Small intestine (tissue), 16 donors: ENCODE measurements at places on chromosomes 2 and 18. TPM values are rescaled to one million over a fixed set of nuclear protein-coding genes. Genes with fewer than 3 reads are reported as not detected.

DNA sequence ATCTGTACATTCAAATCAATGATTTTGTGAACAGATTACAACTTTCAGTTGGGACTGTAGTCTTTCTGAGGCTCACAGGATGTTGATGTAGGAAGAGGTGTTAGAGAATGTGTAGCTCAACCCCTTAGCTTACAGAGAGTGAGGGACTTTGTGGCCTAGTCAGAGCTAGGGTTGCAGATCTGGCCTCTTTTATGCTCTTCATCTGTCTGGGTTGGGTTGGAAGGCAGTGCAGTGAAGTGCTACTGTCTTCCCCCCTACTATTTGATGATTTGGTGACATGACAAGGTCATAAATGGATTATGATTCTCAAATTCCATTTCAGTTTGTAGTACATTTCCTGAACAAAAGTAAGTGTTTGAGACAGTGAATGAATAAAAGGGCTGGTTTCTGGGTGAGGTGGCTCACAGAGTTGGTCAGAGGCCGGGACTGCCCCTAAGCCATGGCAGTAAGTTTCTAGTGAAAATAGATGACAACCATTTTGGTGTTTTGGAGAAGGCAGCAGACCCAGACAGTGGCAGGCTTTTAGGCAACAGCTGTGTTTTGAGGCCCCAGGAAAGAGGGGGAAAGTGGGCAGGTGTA, 21.6 kb downstream of the MAP4K4 start:
- no peak overlapping the region for H3K4me3 ChIP-seq
- no peak for DNase-seq
- peak overlapping the region; percentile 29 for H3K27ac ChIP-seq
- no peaks in the 10 kb centered on the region for H3K4me1 ChIP-seq
- H3K27me3 ChIP-seq, result no peaks in the 10 kb centered on the region
- no peaks in the 10 kb centered on the region for H3K36me3 ChIP-seq

GAREM2 gene
- 1.2 TPM for polyA plus RNA-seq

TCF23 gene
- 0.03 TPM for polyA plus RNA-seq

FOSL2 gene
- 29.2 TPM for polyA plus RNA-seq

DNA sequence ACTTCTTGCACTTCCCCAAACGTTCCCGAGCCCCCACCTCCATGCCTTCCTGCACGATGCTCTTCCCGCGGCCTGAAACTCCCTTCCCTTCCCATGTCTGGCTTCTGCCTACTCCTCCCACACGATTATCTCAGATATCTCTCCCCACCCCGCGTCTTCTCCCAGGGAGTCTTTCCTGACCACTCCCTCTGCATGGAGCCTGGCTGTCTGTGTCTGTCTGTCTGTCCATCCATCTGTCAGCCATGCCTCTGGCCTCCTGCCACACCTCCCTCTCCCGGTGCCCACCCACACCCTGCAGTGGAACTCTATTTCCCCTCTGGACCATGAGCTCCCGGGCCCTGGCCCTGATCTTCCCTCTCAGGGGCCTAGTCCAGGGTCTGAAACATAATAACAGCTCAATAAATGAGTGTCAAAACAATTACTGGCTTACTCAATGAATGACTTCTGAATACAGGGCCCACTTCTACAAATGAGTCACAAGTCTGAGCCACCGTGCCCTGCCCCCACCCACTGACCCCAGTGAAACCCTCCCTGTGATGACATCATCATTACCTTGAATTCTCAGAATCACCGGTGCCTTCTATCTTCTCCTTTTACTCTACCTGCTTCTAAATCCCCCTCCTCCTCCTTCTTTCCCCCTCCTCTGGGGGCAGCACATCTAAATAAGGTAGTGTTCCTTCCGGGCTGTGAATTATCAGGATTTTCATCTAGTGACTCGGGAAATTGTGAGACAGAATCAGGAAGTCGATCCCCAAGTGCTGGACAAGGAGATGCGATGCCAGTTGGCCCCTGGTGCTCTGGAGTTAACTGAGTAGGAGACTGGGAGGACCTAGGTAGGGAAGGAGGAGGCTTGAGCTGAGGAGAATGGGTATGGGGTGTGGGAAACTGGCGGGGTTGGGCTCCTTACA, 46.1 kb upstream of the PLB1 start:
- DNase-seq, result no peak
- no peaks in the 10 kb centered on the region for H3K36me3 ChIP-seq
- no peaks in the 10 kb centered on the region for H3K27me3 ChIP-seq
- H3K4me1 ChIP-seq, result no peaks in the 10 kb centered on the region
- H3K4me3 ChIP-seq, result no peak overlapping the region
- H3K27ac ChIP-seq, result no peak overlapping the region

DNA sequence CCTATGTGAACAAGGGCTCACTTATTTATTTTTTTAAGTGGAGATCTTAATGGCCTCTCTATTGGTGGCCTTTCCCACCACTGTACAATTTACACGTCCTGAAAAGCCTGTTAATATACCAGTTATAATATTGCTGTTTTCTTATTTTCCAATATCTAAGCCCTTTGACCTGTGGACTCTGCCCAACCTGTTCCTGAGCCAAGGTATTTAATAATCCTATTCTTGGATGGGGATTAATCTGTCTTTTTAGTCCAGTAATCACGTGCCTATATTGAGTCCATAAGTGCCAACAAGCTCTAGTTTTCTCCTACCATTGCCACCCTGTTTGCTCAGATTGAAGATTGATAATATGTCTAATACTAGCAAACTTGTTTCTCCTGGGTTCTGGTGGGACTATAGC, 42.7 kb downstream of the MBD5 start:
- H3K36me3 ChIP-seq, result no peaks in the 10 kb centered on the region
- H3K4me3 ChIP-seq, result no peak overlapping the region
- no peaks in the 10 kb centered on the region for H3K4me1 ChIP-seq
- no peaks in the 10 kb centered on the region for H3K27me3 ChIP-seq

PAX3 gene
- polyA plus RNA-seq, result 0.06 TPM

GRCh38 chr2:29000481-29000880, 19.4 kb downstream of the TOGARAM2 start:
- H3K27me3 ChIP-seq, result no peaks in the 10 kb centered on the region
- H3K4me1 ChIP-seq, result no peaks in the 10 kb centered on the region
- H3K36me3 ChIP-seq, result no peaks in the 10 kb centered on the region
- no peak overlapping the region for H3K4me3 ChIP-seq
- peak; percentile 49 for DNase-seq

DNA sequence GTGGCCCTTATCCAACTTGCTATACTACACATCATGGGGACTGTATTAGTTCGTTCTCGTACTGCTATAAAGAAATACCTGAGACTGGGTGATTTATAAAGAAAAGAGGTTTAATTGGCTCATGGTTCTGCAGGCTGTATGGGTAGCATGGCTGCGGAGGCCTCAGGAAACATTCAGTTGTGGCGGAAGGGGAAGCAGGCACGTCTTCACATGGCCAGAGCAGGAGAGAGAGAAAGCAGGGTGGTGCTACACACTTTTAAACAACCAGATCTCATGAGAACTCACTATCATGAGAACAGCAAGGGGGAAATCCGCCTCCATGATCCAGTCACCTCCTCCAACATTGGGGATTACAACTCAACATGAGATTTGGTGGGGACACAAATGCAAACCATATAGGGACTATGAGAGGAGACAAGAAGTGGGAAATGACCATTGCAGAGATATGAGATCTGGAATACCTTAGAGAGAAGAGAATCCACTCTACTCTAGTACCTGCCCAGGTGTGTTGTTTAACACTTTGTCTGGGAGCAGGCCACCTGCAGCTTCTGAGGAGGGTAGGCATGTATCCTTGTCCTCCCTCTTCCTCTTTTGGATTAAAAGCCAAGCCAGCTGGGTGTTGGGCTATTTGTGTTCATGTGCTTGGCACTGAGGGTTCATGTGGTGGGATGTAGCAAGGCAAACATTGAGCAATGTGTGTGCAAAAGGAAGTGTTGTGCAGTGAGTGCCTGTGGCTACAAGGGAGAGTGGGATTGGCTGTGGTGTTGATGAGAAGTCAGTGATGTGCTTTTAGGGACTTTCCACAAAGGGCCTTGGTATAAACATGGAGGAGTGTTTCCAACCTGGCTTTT, 22.8 kb downstream of the TTLL4 start:
- H3K27ac ChIP-seq, result no peak overlapping the region
- no peaks in the 10 kb centered on the region for H3K27me3 ChIP-seq
- H3K4me1 ChIP-seq, result peaks cover 3% of the 10 kb centered on the region
- DNase-seq, result no peak
- no peak overlapping the region for H3K4me3 ChIP-seq
- peaks cover 3% of the 10 kb centered on the region for H3K36me3 ChIP-seq

- H3K27me3 ChIP-seq, result no peaks in the 10 kb centered on the region
- no peak overlapping the region for H3K27ac ChIP-seq
- H3K36me3 ChIP-seq, result peaks cover 14% of the 10 kb centered on the region
- peak; percentile 56 for DNase-seq
- peak overlapping the region; percentile 76 for H3K4me3 ChIP-seq
Measured at GRCh38 chr2:237968048-237968862, 1.4 kb downstream of the UBE2F start.

DNA sequence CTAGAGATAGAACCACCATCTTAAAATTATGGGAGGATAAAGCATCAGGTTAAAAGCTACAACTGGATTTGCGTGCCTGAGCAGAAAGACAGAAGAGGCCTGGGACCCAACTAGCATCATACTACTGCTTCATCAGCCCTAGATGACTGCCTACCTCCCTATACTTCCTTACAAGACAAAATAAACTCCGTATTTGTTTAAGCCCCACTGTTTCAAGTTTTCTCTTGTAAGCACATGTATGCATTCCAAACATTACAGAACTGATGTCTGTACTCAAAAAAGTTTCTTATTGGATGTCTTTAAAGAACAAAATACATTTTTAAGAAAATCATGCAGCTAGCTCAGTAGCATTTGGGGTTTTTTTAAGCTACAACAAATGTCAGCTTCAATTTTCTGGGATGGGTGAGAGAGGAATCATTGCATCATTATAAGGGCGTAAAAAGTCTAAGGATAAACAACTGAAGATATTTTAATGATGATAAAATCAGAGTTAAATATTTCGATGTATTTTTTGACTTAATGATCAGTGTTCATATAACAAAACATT, 213.1 kb downstream of the EXOC6B start:
- no peak overlapping the region for H3K27ac ChIP-seq
- no peak for DNase-seq
- no peaks in the 10 kb centered on the region for H3K4me1 ChIP-seq
- no peaks in the 10 kb centered on the region for H3K27me3 ChIP-seq
- no peaks in the 10 kb centered on the region for H3K36me3 ChIP-seq

GRCh38 chr2:54482715-54483114, 26.6 kb downstream of the SPTBN1 start:
- H3K27me3 ChIP-seq, result no peaks in the 10 kb centered on the region

GRCh38 chr2:72895759-72896281, 8.6 kb downstream of the SPR start:
- H3K36me3 ChIP-seq, result no peaks in the 10 kb centered on the region
- no peaks in the 10 kb centered on the region for H3K4me1 ChIP-seq
- no peak overlapping the region for H3K27ac ChIP-seq
- H3K4me3 ChIP-seq, result no peak overlapping the region
- no peaks in the 10 kb centered on the region for H3K27me3 ChIP-seq

GRCh38 chr18:2872095-2872494, 25.3 kb downstream of the EMILIN2 start:
- H3K4me3 ChIP-seq, result no peak overlapping the region
- H3K27me3 ChIP-seq, result no peaks in the 10 kb centered on the region
- no peaks in the 10 kb centered on the region for H3K4me1 ChIP-seq
- H3K36me3 ChIP-seq, result no peaks in the 10 kb centered on the region

GRCh38 chr2:98917031-98917471, 19.0 kb downstream of the CRACDL start:
- DNase-seq, result no peak
- no peaks in the 10 kb centered on the region for H3K4me1 ChIP-seq
- H3K36me3 ChIP-seq, result no peaks in the 10 kb centered on the region

GRCh38 chr2:139196754-139197153, 416.6 kb upstream of the NXPH2 start:
- H3K27ac ChIP-seq, result no peak overlapping the region
- H3K4me1 ChIP-seq, result no peaks in the 10 kb centered on the region
- DNase-seq, result no peak
- no peaks in the 10 kb centered on the region for H3K36me3 ChIP-seq
- H3K4me3 ChIP-seq, result no peak overlapping the region
- H3K27me3 ChIP-seq, result no peaks in the 10 kb centered on the region

GRCh38 chr2:200408428-200409316, 101.2 kb downstream of the KCTD18 start:
- peaks cover 14% of the 10 kb centered on the region for H3K36me3 ChIP-seq
- H3K4me3 ChIP-seq, result no peak overlapping the region
- no peaks in the 10 kb centered on the region for H3K27me3 ChIP-seq
- DNase-seq, result peak; percentile 73
- peak overlapping the region; percentile 86 for H3K27ac ChIP-seq

- H3K27ac ChIP-seq, result no peak overlapping the region
- H3K4me3 ChIP-seq, result no peak overlapping the region
- H3K4me1 ChIP-seq, result no peaks in the 10 kb centered on the region
- no peak for DNase-seq
Measured at GRCh38 chr2:106184394-106184793, 9.7 kb downstream of the UXS1 start.

DNA sequence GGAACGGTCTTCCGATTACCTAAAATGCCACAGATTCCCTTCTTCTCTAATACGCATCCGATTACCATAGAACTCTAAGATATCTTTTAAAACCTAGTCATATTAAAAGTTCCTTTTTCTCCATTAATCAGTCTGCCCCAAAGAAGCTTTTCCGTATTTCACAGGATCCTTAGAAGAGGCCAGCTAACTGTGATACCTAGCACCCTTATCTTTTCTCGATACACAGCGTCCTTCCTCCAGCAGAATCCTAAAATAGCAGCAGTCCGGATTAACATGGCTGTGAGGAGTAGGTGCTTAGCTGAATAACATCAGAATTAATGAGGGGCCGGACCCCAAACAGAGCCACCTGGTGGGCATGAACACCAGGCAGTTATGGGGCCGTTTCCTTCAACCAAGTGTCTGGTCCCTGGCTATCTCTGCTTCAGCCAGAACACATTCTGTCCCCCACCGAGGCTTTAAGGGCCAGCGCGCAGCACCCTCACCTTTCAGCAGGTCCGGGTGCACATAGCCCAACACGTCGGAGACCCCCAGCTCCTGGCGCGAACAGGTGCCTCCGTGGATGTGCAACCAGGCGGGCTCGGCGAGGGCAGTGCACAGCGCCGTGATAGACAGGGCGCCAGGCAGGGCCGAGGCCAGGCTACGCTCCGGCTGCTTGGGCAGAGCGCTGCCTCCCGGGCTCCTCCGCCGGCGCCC, 995 bp downstream of the TMEM127 start:
- H3K4me3 ChIP-seq, result peak overlapping the region; percentile 86
- no peak overlapping the region for H3K27ac ChIP-seq
- H3K36me3 ChIP-seq, result peaks cover 5% of the 10 kb centered on the region
- H3K4me1 ChIP-seq, result peaks cover 15% of the 10 kb centered on the region

ITPRIPL1 gene
- polyA plus RNA-seq, result 0.27 TPM

- no peak for DNase-seq
- no peak overlapping the region for H3K4me3 ChIP-seq
- H3K4me1 ChIP-seq, result peaks cover 2% of the 10 kb centered on the region
- no peaks in the 10 kb centered on the region for H3K27me3 ChIP-seq
Measured at GRCh38 chr2:113832795-113833290, 57.0 kb upstream of the ACTR3 start.

EPC2 gene
- polyA plus RNA-seq, result 7.2 TPM

DNA sequence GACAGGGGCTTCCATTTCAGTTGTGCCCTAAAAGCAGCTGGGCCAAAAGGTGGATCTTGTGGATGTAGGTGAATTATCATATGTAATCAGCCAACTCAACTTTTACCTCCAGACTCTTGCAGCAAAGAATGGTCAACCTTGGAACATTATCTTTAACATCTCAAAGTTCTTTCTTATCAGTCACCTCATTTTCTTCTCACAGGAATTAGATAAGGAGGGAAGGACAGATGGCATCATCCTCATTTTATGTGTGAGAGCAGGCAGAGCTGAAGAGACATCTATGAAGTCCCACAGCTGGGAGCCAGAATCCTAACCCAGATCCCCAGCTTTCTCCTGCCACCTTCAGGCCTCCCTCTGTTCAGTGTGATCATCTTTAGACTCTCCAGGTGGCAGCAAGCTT, 182.1 kb downstream of the MGAT5 start:
- no peaks in the 10 kb centered on the region for H3K27me3 ChIP-seq
- peaks cover 13% of the 10 kb centered on the region for H3K4me1 ChIP-seq

RSAD2 gene
- 1.1 TPM for polyA plus RNA-seq

TEX44 gene
- polyA plus RNA-seq, result not detected

GCG gene
- 4.1 TPM for polyA plus RNA-seq
